ENCODE measurements at places on chromosomes 16 and 17.
A peak's percentile ranks its signal among the peaks of the same experiment; 100 is the strongest.

DNA sequence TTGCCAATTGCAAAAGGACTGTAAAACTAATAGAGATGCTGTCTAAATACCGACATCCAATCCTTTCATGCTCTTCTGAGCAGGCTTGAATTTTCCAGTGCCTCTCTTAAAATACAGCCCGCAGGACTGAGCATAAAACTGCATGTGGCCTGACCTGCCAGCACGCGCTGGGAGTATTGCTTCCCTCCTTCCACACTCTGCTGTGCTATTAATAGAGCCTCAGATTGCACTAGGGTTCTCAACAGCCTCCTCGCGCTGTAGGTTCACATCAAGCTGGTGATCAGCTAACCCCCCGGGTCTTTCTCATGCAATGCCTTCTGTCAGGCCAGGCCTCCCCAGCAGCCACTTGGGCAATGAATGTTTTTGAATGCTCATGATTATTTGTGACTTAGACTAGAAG lies 14.2 kb upstream of the MSI2 start:
- DNase-seq = peak; percentile 55

DNA sequence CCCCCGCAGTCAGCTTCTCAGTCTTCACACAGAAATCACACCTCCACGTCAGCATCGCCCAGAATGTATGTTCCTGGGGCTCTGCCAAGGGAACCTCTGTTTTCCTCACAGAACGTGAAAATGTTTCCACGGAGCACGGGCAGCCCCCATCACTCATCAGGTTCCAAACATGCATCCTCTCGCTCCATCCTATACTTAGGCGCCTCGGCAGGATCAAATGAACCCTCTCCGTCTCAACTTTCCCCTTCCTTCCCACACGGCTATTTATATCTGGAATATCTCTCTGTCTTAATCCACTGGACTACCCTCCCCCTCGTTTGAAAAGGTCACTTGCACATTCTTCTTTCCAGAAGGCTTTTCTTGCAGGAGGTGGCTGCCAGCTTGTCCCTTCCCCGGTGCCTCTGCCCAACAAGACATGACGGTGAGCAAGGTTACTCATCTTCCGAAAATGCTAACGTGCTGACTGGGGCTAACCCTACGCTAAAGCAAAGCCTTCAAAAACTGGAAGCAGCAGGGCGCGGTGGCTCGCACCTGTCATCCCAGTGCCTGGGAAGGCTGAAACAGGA lies 21.6 kb downstream of the NXN start:
- DNase-seq = no peak

DNA sequence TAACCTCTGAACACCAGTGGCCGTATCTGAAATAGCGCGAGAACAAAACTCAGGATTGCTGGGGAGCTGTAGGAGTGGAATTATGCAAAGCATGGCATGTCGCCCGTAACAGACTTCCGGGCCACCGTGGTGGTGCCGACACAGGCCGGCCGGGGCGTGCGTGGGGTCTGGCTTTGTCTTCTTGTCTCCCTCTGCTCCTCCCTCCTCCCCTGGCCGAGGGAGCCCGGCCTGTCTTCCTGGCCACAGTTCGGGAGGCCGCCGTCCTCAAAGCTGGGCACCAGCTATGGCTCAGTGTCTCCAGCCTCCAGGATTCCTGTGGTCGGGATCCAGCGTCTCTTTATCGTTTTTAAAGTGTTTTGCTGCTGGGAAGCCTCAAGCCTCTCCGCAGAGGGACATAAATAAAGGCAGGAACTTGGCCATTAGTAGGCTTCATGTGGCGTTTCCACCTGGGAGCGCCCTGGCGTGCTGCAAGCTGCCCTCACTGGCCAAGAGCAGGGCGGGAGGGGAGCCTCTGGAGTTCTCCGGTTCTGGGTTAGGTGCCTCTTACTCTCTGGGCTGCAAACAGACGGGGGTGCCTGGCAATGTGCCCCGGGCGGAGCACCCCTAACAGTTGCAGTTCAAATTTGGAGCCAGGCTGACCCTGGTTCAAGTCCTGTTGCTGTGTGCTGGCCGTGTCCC lies 22.0 kb upstream of the NPTX1 start:
- no peak for DNase-seq

- no peak for DNase-seq
Observed at GRCh38 chr16:31360251-31360650, 5.3 kb downstream of the ITGAX start.

DNA sequence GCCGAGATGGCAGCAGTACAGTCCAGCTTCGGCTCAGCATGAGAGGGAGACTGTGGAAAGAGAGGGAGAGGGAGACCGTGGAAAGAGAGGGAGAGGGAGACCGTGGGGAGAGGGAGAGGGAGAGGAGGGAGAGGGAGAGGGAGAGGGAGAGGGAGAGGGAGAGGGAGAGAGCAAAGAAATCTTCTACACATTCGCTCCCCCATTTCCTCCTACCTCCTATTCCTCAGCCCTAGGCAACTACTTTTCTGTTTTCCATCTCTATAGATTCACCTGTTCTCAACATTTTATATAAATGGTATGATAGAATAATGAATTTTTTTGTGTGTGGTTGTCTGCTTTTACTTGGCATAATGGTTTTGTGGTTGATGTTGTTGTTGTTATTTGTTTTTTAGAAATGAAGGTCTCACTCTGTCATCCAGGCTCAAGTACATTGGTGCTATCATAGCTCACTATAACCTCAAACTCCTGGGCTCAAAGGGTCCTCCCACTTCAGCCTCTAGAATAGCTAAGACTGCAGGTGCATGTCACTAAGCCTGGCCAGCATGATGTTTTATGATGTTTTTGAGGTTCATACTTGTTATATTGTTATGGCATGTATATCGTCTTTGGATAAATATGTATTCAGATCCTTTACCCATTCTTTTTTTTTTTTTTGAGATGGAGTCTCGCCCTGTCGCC lies 6.0 kb upstream of the PRPF8 start:
- DNase-seq = no peak

Data from NCI-H1694 (cell line).